ENCODE measurements at places on chromosomes 7 and 10.

DNA sequence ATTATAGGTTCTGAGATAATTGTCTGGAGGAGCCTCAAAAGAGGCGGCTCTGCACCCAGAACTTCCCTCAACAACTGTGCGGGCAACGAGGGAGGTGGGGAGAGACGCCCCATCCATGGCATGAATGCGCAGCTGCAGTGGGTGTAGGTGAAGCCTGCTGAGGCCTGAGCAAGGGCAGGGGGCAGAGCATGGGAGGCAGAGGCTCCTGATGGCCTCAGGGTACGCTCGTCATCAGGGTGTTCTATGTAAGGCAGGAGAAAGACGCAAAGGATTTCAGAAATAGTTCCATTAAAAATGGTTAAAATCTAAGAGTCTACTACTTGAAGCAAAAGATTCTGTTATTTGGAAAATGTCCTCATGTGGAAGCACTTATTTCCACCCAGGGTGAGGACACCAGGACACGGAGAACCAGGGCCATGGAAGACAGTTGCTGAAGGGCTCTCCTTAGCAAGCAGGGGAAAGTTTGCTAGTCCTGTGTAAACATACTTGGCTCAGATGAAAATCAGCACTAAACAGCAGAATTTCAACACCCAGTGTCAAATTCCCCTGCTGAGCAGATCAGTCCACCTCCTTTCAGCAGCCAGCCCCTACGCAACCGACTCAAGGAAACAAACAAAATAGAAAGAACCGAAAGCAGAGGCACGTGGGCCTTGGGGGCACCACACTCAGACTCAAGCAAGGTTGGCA lies 18.9 kb downstream of the INSIG1 start:
- DNase-seq: no peak

DNA sequence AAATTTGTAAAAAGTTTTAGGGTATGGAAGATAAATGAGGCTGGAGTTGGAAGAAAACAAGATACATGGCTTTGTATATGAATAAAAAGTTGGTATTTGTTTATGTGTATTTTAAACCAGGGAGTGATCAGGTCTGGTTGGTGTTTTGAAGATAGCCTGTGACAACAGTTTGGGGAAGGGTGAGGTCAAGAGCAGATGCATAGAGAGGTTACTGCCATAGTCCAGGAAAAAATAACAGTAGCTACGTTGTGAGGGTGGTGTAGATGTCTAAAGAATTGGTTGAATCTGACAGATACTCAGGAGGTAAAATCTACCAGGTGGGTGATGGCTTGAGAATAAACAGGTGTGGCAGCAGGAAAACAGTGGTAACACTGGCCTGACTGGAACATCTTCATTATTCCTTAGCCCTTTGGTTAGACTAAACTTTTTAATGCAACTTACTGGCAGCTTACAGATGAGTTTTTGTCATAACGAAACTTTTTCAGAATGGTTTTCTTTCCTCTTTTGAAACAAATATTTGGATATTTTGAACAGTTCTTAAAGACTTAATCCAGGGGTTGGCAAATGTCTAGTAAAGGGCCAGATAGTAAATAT lies 25.5 kb downstream of the ZNRF2 start:
- no peak for DNase-seq

GRCh38 chr7:125355899-125356298 lies 426.3 kb upstream of the POT1 start:
- DNase-seq: no peak

GRCh38 chr10:72611783-72612182 lies 14.1 kb downstream of the MICU1 start:
- DNase-seq: no peak

DNA sequence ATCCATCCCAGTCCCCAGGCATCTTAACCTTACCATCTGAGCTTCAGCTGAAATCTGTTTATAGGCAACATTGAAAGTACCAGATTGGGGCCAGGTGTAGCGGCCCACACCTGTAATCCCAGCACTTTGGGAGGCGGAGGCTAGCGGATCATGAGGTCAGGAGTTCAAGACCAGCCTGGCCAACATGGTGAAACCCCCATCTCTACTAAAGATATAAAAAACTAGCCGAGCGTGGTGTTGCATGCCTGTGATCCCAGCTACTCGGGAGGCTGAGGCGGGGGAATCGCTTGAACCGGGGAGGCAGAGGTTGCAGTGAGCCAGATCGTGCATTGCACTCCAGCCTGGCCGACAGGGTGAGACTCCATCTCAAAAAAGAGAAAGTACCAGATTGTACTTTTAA lies 39.0 kb downstream of the CRCP start:
- DNase-seq: no peak

DNA sequence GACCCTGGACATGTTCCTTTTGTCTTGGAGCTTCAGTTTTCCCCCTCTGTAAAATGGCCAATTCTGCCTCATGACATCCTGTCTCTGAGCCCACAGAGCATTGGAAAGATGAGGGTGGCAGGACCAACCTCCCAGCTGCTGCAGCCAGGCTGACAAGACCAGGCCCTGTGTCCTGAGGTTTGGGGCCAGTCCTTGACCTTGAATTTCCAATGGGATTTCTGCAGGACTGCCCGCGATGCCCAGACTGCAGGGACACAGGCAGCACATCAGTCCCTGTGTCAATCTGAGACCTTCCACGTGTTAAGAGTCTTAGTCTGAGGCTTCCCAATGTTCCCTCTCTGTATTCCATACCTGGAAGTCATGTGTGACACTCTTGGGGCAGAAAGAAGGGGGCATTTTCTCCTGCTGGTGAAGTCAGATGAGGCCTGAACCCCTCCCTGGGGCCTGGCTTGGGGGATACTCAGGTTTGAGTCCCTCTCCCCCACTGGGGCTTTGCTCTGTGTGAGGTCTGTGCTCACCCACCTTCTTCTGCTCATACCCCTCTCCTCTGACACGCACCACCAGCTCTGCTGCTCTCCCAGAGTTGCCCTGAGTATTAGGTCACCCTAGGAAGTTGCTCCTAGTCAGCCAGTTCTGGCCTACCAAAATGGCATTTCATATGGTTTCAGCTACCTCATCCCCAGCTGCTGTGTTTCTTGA lies 79.2 kb downstream of the ADCY1 start:
- no peak for DNase-seq

DNA sequence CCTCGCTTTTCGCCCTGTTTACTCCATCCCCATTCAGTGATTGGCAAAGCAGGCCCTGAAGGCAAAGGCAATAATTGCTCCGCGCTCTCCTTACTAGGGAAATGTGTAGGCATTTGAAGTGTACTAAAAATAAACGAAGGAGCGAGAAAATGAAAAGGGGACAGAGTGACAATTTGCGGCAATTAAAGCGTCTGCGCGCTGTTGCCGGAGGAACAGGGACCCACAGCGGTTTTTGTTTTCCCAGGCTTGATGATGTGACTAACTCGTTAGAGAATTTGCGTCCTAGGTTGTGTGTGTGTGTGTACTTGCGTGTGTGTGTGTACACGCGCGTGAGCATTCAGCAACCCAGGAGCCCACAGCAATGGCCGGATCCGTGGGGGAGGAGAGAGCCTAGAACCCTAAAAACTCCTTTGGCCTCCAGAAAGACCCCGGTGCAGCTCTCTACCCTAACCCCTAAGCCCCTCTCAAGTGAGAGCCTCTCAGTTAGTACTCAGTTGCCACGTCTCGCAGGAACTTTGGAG lies 7.8 kb upstream of the DLX6 start:
- DNase-seq: no peak

DNA sequence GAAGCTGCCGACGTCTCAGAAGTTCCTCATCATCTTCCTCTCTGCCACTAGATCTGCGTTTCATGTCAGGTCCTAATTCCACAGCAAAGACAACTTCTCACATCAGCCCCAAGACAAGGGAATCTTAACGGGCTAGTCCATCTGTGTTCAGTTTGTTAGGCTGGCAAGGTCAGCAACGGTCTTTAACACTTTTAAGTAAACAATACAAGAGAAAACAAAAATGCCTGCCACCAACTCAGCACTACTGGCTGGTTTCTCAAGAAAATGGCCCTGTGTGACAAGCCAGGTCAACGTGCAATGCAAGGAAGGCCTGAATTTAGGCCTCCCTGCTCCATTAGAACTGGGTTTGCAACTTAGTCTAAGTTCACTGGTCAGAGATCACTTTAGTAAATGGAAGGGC lies 41.0 kb upstream of the AFAP1L2 start:
- no peak for DNase-seq

GRCh38 chr7:55061726-55062499 lies 43.1 kb downstream of the EGFR start:
- DNase-seq: no peak

DNA sequence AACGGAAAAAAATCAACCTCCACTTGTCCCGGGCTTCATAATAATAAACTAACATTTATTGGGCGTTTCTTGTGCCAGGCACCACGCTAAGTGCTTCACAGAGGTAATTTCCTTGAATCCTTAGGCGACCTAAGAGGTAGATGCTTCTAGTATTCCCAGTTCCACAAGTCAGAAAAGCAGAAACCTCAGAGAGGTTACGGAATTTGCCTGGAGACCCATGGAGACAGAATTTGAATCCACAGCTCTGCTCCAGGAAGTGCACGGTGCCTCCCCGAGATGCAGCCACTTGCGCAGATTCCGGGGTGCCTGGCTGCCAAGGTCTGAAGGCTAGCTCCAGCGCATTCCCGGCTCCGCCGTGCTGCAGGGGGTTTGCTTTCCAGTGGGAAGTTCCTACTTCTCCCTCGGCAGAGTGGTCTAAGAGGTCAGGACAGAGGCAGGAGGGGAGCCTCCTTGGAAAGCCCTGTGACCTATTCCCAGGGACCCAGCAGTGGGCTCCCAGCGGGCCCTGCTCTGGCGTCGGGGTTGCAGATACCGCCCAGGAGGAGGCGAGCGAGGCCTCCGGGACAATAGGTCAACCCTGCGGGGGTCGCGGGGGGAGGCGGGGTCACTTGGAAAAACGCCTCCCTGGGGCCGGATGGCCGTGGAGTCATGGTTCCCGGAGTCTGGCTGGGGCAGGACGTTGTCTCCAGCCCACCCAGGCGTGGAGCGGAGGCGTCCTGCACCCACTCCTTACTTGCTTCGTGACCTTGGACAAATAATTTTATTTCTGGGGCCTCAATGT lies 10.1 kb upstream of the NKX2-3 start:
- no peak for DNase-seq

DNA sequence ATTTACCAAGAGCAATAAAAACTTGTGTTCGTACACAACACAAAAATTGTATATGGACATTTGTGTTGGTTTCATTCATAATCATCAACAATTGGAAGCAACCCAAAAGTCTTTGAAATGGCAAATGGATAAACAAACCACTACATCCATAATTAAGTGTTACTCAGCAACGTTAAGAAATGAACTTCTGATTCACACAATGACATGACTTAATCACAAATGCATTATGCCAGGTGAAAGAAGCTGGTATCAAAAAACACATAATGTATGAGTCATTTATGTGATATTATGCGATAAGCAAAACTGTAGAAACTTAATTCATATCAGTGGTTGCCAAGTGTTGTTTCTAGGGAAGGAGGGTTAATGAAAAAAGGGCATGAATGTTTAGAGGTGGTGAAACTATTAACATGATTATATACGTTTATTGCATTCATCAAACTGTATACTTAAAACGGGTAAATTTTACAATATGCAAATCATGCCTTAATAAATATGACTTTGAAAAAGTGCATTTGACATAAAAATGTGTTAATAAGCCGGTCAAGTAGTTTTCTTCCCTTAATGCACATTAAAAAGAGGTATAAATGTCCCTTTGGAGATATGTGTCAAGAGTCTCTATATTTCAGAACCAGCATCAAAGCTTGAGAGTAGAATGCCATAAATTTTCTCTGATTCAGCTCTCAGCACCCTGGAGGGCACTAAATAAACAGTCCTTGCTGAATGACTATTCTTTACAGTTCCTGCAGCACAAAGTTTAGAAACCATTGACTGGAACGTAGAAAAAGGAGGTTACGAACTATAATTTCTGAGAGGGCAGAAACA lies 84.8 kb upstream of the GRM3 start:
- DNase-seq: no peak

GRCh38 chr7:140230861-140231770 lies 54.3 kb upstream of the KDM7A start:
- DNase-seq: no peak

- DNase-seq: no peak
Observed at GRCh38 chr7:135913404-135913803, 63.8 kb downstream of the MTPN start.

DNA sequence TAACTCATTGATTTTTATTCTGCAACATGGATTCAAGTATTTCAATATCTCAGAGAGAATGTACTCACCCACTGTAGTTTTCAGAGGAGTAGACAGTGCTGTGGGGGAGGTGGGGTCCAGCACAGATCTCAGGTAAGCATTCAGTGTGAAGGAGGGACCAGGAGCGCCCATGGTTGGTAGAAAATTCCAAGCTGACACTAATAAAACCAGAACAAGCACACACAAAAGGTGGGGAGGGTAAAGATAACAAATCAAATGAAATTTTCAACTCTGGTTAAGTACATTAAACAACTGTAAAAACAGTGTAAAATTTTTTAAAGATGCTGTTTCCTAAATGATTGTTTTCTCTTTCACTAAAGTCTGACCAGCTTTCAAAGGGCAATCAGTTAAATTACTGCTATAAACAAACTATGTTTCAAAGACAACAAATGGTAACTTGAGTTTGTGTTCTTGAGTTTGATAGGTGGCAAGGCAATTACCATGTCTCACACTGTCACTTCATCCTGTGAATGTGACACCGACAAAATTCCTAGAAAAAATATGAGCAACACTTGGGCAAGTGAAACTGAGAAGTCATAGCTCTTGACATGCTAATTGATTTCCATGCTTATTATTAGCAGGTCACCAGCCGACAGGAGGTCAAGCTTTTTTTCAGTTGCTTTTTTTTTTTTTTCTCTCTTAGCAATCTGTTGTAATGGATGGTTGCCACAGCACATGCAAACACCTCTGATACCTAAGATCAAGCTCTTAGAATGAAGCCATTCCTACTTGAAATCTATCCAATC lies 205.8 kb upstream of the SLC26A5 start:
- no peak for DNase-seq

- no peak for DNase-seq
Observed at GRCh38 chr7:22630069-22630468, 96.9 kb upstream of the IL6 start.

DNA sequence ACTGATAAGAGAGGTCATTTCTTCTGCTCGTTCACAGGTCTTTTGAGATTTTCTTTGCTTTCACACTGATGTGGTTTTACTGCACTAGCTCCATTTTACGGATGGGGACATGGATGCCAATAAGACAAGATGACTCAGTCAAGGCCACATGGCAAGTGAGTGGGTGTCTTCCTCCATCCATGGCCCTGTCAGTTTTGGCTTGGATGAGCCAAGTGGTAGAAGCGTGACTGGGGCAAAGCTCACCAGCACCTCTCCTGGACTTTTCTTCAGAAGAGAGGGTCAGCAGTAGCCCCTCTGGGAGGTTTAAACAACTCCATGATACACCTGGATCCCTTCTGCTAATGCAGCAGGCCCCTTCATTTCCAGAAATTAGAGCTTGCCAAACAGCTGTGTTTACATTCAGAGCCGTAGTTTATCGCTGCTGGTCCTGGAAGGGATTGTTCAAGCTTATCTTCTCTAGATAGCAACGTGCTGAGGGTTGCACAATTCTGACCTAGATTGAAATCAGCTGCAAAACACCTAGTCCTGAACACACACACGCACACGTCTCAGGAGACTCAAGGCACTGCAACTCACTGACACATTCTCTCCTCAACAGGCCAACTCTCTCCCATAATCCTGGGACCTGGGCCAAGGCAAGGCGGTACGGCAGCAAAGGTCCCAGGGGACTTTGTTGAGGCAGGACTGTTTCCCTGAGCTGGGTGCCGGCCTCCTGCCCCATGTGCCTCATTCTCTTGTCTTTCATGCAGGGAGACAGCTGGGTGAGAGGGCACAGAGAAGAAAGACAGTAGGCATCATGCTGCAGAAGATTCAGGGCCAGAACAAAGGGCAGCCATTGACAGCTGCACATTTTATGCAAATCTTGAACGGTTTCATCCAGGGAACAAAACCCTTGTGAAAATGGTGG lies 14.2 kb upstream of the PDCD4 start:
- no peak for DNase-seq
